Hindlimb muscle (tissue), 1 donor: ENCODE measurements at places on chromosomes 1 and 21.

- no peak for DNase-seq
Measured at GRCh38 chr1:226864311-226864710, 6.1 kb upstream of the PSEN2 start.

GRCh38 chr1:21323091-21323490 is 32.8 kb upstream of the ECE1 start:
- DNase-seq, result no peak

- DNase-seq, result no peak
Measured at GRCh38 chr1:10510520-10511493, 36.1 kb downstream of the PEX14 start.

GRCh38 chr1:89588480-89588879 is 44.4 kb upstream of the LRRC8C start:
- no peak for DNase-seq

- DNase-seq, result no peak
Measured at GRCh38 chr1:184499616-184500015, 112.8 kb downstream of the C1orf21 start.

DNA sequence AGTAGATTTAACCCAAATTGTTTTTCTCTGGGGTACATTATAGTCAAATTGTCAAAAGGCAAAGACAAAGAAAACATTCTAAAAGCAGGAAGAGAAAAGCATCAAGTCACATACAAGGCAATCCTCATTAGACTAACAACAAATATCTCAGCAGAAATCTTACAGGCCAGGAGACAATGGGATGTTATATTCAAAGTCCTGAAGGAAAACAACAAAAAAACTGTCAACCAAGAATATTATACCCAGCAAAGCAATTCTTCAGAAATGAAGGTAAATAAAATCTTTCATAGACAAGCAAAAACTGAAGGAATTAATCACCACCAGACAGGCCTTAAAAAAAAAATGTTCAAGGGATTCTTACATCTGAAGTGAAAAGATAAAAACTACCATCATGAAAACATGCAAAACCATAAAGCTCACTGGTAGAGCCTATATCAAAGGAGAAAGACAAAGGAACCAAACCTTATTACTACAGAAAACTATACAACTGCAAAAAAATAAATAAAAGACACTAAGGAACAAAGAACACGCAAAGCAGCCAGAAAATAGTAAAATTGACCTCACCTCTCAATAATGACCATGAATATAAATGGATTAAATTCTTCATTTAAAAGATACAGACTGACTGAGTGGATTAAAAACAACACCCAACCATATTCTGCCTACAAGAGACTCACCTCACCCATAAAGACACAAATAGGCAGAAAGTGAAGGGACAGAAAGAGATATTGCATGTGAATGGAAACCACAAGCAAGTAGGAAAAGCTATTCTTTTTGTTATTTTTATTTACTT is 113.8 kb upstream of the ZC3H11B start:
- no peak for DNase-seq

- no peak for DNase-seq
Measured at GRCh38 chr1:34759503-34760357, at the start of gene GJB4. Gene GJB4, plus strand, starts transcription at chr1:34759740. Its CDS starts 1,515 bp downstream, at chr1:34761255.

GRCh38 chr1:11741919-11742558 is 6.1 kb downstream of the AGTRAP start:
- no peak for DNase-seq
